ENCODE measurements at places on chromosomes 7 and 10. TPM values are rescaled to one million over a fixed set of nuclear protein-coding genes. Genes with fewer than 3 reads are reported as not detected.

- DNase-seq, result no peak
Measured at GRCh38 chr7:51090411-51090810, 226.2 kb downstream of the COBL start.

The OPALIN gene
- total RNA-seq, result not detected

- peak; percentile 9 for DNase-seq
Measured at GRCh38 chr10:62735464-62736167, 68.9 kb upstream of the ADO start.

DNA sequence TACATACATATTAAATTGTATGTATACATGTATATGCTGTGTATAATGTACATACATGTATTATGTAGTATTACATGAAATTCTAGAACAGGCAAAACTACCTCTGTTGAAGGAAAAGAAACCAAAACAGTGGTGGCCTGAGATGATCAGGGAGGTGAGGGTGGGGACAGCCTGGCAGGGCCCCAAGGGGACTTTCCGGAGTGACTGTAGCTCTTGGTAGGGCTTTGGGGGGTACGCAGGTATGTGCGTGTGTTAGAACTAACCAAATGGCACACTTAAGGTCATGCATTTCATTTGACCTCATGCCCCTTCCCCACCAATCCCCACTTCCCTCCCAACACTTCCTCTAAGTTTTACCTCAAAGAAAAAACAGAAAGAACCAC is 31.3 kb downstream of the CTBP2 start:
- no peak for DNase-seq

- no peak for DNase-seq
Measured at GRCh38 chr7:11579141-11579540, 252.9 kb downstream of the THSD7A start.

DNA sequence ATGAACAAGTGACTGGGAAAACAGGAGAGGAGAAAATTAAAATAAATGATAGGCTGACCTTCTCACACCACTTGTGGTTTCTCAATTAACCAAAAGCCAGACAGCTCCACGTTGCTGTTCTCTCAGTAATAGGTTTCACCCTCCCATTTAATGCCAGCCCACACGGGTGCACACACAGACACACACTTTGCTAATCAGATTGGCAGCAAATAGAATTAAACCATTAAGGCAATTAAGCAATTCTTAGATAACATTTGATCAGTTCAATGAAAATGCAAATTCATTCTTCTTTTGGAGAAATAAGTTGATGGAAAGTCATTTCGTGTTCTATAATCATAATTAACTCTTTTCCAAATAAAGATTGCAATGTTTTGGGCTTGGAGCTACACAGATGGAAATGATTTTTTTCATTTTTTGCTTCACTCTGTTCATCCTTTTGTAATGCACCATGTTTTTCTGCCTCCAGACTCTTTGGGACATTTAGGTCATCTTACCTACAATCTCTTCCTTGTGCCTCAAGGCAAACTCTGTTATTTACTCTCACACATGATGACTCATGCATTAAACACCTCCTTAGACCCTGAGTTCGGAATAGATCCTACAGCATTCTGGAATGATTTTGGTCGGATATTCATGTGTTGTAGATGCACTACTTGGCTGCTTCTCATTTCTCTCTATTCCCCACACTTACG is 700.7 kb downstream of the AUTS2 start:
- DNase-seq, result no peak

The CXCL12 gene
- total RNA-seq, result 7.1 TPM

- DNase-seq, result no peak
Measured at GRCh38 chr10:132836248-132836831, 50.4 kb upstream of the NKX6-2 start.

The FEZF1 gene
- total RNA-seq, result not detected

GRCh38 chr7:80078159-80078731 is 56.4 kb upstream of the GNAI1 start:
- DNase-seq, result peak; percentile 71

- no peak for DNase-seq
Measured at GRCh38 chr7:21941611-21942141, 4.0 kb downstream of the CDCA7L start.

GRCh38 chr7:2807845-2808772 is 36.0 kb downstream of the GNA12 start:
- DNase-seq, result no peak

DNA sequence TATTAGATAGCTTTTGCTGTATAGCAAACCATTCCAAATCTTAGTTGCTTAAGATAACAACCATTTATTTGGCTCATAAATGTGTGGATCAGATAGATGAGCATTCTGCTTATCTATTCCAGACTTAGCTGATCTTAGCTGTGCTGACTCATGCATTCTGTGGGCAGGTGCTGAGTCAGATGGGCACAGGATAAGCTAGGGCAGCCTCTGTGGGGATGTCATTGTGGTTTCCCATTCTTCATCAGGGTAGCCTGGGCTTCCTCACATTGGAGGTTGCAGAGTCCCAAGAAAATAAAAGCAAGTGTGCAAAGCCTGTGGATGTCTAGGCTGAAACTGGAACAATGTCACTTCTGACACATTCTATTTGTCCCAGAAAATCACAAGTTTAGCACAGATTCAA is 917.0 kb downstream of the TYW1 start:
- DNase-seq, result no peak

- no peak for DNase-seq
Measured at GRCh38 chr7:153675131-153675530, 377.1 kb upstream of the DPP6 start.

GRCh38 chr7:1423264-1423811 is 35.9 kb downstream of the MICALL2 start:
- DNase-seq, result no peak

The COL28A1 gene
- not detected for total RNA-seq

GRCh38 chr10:121465215-121465614 is 133.0 kb downstream of the FGFR2 start:
- DNase-seq, result no peak

- DNase-seq, result no peak
Measured at GRCh38 chr7:120993553-120994191, 5.2 kb downstream of the CPED1 start.

The PNLIP gene
- total RNA-seq, result not detected

DNA sequence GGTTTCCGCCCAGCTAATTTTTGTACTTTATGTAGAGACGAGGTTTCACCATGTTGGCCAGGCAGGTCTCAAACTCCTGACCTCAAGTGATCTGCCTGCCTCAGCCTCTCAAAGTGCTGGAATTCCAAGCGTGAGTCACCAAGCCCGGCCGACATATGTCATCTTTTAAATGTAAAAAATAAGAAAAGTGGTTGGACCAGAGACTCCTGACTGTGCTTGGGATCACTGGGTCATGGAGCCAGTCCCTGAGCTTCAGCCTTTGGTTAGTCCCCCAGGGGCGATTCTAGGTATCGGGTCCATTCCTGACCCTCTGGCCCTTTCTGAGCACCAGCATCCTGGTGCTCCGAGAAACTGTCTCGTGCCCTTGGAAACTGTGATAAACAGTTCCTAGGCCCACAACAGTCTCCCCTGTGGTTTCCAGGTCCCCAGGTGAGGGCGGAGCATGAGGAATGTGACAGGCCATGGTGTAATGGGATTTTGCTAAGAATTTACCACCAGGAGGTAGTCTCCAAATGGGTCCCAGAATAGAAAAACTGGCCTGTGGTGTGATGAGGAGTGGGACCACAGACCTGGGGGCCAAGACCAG is 32.8 kb downstream of the UBTD1 start:
- peak; percentile 70 for DNase-seq

- peak; percentile 16 for DNase-seq
Measured at GRCh38 chr10:61066661-61067344, 122.8 kb upstream of the RHOBTB1 start.

- no peak for DNase-seq
Measured at GRCh38 chr10:68435803-68436202, 28.7 kb upstream of the RUFY2 start.
